ENCODE measurements at places on chromosomes 12 and 14.

- no peak for DNase-seq
Measured at GRCh38 chr12:19694627-19695026, 255.3 kb downstream of the AEBP2 start.

GRCh38 chr12:12784116-12784515, 1.3 kb upstream of the APOLD1 start:
- DNase-seq: no peak

DNA sequence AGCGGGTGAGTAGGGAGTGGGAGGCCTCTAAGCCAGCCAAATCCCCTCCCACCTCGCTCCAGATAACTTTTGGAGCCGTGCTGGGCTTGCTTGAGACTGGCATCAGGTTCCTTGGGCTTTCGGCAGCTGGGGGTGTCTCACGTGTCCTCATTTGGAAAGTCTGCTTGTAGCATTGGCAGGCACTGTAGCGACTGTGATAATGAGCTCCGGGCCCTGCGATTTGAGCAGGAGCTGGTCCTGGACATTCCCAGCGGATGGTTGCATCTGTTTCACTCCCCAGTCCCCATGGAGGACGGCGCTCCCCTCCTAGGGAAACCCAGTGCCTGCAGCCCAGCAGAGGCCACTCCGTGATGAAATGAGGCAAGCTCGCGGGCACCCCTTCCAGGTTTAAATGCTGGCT, 49.4 kb downstream of the DGLUCY start:
- DNase-seq: no peak

GRCh38 chr12:124795081-124795948, 68.3 kb downstream of the SCARB1 start:
- no peak for DNase-seq

DNA sequence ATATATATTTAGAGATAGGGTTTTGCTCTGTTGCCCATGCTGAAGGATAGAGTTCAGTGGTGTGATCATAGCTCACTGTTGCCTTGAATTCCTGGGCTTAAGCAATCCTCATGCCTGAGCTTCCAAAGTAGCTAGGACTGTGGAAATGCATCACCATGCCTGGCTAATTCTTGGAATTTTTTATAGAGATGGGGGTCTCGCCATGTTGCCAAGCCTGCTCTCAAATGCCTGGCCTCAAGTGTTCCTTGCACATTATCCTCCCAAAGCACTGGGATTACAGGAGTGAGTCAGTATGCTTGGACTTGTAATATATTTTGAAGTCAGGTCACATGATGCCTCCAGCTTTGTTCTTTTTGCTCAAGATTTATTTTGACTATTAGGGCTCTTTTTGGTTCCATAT, 178.0 kb downstream of the RPAP3 start:
- no peak for DNase-seq

DNA sequence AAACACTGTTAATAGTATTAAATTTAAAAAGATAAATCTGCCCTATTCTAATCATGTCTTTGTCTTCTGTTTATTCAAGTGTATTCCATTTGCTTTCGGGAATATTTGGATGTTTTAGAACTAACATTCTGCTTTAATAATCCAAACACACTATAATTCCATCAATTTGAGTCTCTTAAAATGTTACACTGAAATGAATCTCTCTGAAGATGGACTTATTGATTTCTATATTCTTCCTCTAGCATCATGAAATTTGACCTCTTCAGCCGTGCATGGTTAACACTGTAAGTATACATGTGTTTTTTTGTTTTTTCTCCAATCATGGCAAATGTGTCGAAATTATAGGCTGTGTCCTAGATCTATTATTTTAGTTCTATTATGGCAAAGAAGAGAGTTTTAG, 339.2 kb downstream of the ACSS3 start:
- no peak for DNase-seq

- peak; percentile 72 for DNase-seq
Measured at GRCh38 chr12:132614861-132615578, 3.6 kb upstream of the P2RX2 start.
